ENCODE measurements at places on chromosomes 4 and X. TPM values are rescaled to one million over a fixed set of nuclear protein-coding genes. Genes with fewer than 3 reads are reported as not detected.

DNA sequence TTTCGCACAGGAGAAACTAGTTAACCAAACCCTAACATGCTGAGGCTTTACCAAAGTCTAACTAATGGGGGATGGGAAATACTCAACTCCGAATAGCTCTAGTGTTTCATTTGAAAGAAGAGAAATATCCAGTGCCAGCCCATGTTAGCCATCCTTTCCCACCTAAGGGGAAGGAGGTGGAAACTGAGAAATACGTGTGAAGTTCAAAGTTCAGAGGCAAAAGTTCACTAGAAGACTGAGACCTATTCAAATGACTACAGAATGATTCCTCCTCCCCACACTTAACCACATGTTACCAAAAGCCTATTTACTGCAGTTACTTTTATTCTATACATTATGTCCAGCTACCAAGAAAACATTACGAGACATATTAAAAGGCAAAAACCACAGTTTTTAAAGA, 106.3 kb downstream of the CENPC start:
- no peak for DNase-seq

GRCh38 chr4:31548021-31548420, 827.9 kb downstream of the PCDH7 start:
- DNase-seq, result no peak

GRCh38 chr4:3871181-3871852, 105.1 kb downstream of the ADRA2C start:
- DNase-seq, result no peak

DNA sequence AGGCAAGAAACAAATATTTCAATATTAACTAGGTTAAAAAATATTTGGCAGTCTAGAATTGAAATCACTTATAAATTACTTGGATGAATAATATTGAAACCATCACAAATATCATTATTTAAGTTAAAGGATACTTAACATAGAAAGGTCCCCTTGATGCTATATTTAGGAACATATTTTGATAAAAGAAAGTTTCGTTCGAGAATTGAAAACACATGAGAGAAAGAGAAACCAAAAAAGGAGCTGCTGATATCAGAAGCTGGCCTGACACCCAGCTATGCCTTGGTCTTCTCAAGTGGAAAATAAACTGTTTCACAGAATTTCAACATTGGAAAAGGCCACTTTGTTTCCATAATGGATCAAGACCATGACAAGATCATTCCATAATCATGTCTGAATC, 762.4 kb downstream of the DMD start:
- DNase-seq, result no peak

- DNase-seq, result peak; percentile 65
Measured at GRCh38 chr4:142846108-142846728, at the start of gene INPP4B. Gene INPP4B (minus strand): TSS chr4:142846301.

DNA sequence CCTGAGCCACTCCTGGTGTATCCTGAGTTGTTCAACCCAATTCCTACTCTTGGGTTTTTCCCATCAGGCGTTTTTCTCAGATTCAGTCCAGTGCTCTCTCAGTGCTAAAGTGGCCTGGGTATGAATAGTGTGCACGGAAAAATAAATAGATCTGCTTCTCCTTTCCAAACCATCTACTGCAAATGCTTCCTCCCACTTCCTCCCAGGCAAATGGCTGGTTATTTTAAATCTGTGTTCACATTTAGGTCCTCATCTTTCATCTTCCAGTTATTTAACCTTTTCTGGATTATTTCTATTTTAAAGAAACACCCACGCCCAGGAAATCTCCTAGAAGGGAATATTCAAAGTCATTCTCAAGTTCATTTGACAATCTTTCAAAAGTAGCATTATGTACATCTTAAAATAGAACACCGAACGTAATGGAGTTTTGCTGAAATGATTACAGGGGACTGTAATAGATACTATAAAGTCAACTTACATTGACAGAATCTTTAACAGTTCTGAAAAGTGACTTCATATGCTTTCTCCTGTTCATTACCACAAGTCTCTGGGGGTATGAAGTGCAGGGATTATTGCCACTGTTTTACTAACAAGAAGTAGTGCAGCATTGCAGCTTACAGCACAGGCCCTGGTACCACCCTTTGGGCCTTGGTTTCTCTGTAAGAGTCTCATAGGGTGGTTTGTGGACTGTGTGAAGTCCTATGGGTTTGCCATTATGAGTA, 66.3 kb downstream of the MED28 start:
- DNase-seq, result no peak

DNA sequence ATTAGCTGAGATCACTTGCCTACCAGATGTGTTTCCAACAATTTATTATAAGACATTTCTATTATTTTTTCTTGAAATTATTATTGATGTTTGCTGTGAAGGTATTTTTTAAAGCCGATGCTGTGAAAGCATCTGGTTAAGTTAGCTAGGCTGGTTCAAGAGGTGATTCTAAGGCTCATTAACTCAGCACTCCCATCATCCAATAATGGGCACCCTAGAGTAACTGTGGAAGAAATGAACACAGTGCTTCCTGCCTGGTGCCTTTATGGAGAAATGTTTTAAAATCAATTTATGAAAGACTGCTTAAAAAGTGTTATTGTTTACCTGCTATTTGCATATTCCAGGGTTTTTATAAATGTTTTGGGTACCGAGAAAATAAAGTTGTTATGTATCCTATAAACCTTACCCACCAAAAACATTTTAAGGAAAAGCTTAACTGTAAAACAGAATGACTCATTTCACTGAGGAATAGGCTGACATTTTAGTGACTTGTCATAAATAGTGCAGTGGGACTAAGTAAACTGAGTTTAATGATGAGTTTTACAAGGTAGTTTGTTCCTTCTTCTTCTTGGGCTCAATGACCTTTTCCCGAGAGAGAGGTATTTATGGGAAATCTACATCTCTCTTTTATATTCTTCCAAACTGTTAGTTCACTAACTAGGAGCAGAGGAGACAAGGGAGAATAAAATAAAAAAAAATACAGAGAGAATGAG, 310.0 kb upstream of the AADAT start:
- DNase-seq, result no peak

GRCh38 chrX:131728295-131729145, 184.6 kb downstream of the OR13H1 start:
- DNase-seq, result peak; percentile 86

GRCh38 chr4:168071304-168071703, 21.0 kb upstream of the ANXA10 start:
- no peak for DNase-seq

DNA sequence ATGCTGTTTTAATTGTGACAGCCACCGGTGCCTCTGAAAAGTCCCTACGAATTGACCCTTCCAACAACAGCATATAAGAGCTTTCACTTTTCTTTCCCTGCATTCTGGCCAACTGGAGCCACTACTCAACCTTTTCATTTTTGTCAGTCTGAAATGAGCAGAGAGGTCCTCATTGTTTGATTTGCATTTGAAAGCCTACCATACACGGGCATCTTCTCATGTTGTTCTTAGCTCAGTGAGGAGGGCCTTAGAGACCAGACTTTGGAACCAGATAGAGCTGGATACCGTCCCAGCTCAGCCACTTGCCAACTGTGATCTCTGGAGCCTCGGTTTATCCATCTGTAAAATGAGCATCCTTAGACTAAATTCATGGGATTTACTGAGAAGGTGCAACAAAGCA, 16.9 kb upstream of the TMSB4X start:
- DNase-seq, result no peak

DNA sequence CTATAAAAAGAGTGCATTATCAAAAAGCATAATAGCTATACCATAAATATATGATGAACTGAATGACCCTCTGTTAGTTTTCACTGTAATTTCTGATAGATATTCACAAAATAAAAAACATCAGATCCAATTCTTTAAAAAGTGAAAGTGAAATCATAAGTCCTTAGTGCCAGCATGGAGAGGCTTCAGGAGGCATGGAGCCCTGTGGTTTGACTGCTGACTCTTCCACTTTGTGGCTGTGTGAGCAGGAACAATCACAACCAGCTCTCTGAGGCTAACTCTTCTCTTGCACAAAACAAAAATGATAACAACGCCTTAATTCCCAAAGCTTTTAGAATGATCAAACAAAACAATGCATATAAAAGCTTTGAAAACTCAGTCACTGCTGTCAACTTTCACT, 1143.9 kb downstream of the PDHA2 start:
- DNase-seq, result no peak

DNA sequence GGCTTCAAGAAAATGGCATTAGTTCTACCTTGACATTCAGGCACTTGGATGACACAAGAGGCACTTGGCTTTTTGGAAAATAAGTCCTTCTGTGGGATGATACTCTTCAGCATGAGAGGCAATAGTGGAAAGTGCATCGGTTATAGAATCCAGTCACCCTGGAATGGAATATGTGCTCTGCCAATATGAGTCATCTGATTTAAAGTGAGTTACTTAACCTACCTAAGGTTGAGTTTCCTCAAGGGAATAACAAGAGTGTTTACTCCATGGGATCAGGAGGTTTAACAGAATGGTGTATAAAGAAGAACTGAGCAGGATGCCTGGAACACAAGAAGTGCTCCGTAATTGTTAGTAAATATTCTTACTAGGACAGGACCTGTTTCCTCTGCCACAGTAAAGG, 10.7 kb downstream of the SLC39A8 start:
- DNase-seq, result no peak

DNA sequence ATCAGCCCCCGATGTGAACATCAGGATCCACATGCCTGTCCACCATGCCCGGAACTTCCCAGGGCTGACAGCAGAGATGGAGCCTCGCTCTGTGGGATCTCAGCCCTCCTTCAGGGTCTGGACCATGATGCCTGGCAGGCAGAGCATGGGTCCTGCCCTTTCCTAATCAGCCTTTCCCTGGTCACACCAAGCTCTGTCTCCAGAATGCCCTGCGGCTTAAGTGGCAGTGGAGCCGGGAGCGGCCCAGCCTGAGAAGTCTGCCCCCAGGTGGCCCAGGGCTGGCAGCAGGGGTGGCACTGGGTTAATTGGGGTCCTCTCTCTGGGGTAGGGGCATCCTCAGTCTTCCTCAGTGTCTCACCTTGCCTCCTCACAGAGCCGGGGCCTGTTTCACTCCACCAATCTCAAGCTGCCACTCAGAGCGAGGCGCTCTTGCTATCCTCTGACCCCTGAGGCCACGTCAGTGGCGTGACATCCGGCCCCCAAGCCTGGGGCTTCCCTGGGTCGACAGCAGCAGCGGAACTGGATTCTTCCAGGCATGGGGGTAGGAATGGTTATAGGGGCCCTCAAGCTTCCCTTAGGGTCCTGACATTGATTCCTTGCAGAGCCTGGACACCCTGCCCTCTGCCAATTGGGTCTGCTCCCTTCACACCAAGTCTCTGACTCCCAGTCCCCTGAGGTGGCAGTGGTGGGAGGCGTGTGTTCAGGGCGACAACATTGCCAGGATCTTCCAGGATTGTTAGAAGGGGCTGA, 20.8 kb upstream of the TMEM185A start:
- DNase-seq, result no peak

- DNase-seq, result peak; percentile 93
Measured at GRCh38 chrX:131792789-131793462, 230.2 kb upstream of the STK26 start.

GRCh38 chrX:120999413-120999812, 13.9 kb upstream of the CT47A1 start:
- no peak for DNase-seq

- no peak for DNase-seq
Measured at GRCh38 chr4:64305565-64306254, 103.5 kb downstream of the TECRL start.

DNA sequence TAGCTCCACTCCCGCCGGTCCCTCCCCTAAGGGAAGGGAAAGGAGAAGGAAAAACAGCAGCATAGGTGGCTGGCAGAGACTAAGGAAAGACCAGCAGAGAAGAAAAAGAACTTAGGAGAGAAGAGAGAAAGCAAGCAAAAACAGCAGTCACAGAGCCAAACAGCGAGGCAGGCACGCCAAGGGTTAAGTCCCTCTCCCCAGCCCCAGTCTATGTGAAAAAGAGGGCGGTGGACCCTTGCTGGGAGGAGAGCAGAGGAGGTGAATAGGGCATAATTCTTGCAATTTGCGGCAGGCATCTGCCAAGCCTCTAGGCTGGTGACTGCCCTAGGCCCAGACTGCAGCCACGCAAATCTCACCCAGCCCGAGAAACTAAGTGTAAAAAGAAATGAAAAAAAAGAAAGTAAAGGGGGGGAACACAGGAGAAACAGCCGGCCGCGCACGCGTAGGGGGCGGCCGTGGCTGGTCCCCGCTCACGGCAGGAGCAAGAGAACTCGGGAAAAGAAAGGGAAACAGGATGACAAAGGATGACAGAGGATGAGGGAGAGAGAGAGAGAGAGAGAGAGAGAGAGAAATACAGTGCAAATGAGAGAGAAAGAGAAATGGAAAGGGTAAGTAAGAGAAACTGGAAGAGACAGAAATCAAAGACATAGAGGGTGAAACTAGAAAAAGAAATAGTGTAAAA, 48.6 kb downstream of the MAGEA9 start:
- peak; percentile 17 for DNase-seq

DNA sequence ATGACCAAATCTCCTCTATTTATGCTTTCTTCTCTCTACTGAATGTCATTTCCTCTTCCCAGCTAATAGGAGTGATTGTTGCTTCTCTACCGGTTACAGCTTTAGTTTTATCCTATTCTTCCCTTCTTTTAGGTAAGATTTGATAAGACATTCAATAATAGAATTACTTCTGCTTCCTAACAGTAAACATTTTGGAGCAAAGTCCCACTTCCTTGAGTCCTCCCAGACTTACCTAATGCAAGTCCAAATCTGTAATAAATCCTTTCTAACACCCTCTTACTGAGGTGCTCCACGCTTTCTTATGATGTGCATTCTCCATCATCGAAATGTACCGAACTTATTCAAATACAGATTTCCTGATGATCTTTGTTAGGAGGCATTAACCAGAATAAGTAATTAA, 79.2 kb upstream of the GPM6A start:
- no peak for DNase-seq

DNA sequence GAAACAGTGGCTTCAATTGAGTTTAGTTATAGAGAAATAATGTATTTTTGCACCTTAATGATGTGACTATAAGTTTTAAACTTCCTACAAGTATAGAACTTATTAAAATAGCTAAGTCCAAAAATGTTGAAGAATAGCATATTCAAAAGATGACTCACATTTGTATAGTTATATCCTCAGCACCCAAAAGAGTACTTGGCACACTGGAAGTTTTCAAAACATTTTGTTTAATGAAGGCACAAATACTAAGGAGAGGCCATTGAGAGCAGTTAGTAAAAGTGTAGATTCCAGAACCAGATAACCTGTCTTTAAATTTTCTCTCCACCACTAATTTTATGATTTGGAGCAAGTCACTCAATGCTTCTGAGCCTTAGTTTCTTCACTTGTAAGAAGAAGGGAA, 226.9 kb upstream of the MID1 start:
- DNase-seq, result peak; percentile 29

DNA sequence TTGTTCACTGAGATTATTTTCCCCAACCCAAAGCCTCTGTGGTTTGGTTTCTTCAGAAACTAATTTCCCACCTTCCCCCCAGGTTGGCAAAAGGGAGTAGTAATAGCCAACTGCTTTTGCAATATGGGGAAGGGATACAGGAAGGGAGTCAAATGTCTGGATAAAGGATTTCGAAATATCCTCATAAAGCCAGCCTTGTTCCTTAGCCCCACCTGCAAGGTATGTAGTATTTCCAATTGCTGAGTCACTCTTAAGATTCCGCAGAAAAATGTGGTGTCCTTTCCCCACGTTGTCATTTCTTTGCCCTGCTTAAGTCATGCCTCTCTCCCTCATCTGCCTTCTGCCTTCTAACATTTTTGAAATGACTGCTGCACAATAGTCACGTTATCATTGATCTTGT, 138.8 kb upstream of the DCAF8L1 start:
- DNase-seq, result no peak

Gene GPR119
- not detected for total RNA-seq

Gene CXorf51B
- total RNA-seq, result not detected

Gene RAPGEF2
- total RNA-seq, result 126 TPM

Gene KIT
- 6.9 TPM for total RNA-seq

Gene CCDC149
- 7.0 TPM for total RNA-seq

Gene RIBC1
- total RNA-seq, result 0.36 TPM

Gene LDB2
- 92.8 TPM for total RNA-seq

Gene PSAPL1
- total RNA-seq, result not detected
